ENCODE measurements at places on chromosomes 12 and 14.

DNA sequence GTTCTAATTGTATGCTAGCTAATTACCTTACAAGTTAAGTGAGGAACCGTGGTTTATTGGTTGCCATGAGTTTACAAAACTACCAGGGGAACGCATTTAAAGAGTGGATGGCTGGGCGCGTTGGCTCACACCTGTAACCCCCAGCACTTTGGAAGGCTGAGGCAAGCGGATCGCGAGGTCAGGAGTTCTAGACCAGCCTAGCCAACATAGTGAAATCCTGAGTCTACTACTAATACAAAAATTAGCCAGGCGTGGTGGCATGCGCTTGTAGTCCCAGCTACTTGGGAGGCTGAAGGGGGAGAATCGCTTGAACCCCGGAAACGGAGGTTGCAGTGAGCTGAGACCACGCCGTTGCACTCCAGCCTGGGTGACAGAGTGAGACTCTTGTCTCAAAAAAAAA lies 2.2 kb downstream of the EIF5 start:
- no peak for DNase-seq

- DNase-seq: no peak
Observed at GRCh38 chr14:71628433-71628832, 303.8 kb upstream of the RGS6 start.

DNA sequence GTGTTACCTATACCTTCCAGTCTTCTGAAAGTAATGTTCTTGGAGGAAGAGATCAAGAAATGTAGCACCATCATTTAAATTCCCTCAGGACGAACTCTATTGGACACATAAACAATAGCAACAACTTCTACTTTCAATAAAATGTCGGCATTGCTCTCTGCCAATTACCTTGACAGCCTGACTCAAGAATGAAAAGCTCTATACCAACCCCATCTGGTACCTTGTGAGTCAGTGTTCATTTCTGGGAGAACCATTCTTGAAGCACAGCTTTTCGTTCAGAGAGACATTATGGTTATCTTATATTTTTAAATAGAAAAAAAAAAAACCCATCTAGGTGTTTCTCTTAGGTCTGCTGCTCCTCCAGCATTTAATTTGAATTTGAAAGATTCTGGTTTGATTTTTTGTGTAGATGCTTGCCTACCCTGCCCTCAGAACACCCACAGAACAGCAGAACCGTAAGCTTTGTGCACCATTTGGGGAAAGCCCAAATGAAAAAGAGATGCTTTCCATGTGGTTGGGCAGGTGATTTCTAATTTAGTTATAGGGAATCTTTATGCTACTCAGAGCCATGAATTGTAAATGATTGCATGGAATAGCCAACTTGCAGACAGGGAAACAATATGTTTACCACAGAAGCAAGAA lies 156.0 kb downstream of the SAMD4A start:
- DNase-seq: no peak

GRCh38 chr12:85711735-85712390 lies 124.3 kb downstream of the RASSF9 start:
- no peak for DNase-seq

- no peak for DNase-seq
Observed at GRCh38 chr12:132053338-132054330, 90.5 kb downstream of the DDX51 start.

DNA sequence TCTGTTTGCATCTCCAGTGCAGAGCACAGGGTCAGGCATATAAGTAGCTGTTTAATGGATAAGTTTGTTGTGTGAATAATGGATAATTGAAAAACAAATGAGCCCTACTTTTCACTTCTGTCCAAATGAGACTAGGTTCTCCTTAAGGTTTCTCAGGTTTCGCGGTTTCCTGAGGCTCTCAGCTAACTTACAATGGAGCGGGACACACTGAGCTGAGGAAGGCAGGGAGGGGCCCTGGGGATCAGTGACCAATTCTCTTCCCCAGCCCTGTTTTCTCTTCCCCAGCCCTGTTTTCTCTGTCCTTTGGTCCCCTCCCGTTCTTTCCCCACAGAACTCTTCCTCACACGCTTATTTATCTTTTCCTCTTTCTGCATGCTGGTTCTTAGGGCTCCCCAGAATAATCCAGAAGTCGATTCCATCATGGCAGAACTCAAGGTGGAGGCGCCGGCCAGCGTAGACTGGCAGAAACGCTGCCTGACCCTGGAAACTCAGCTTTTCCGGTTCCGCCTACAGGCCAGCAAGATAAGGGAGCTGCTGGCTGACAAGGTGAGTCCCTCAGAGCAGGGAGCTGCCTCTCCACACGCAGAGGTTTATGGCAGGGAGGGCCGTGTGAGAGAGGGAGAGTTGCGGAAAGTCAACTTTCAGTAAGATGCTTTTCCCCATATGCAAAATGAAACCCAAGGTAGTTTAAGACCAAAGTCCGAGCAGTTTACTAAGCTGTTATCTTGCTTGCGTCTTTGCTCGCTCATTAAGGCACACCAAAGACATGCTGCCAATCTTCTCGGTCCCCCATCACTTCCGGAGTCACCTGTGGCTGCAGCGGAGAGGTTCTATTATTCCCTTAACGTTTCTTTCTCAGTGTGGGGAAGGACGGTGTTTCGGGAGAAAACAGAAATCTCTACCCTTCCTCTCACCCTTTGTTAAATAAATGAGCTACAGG lies 8.6 kb downstream of the PLEKHH1 start:
- no peak for DNase-seq

GRCh38 chr14:65939184-65939583 lies 526.7 kb downstream of the FUT8 start:
- no peak for DNase-seq

DNA sequence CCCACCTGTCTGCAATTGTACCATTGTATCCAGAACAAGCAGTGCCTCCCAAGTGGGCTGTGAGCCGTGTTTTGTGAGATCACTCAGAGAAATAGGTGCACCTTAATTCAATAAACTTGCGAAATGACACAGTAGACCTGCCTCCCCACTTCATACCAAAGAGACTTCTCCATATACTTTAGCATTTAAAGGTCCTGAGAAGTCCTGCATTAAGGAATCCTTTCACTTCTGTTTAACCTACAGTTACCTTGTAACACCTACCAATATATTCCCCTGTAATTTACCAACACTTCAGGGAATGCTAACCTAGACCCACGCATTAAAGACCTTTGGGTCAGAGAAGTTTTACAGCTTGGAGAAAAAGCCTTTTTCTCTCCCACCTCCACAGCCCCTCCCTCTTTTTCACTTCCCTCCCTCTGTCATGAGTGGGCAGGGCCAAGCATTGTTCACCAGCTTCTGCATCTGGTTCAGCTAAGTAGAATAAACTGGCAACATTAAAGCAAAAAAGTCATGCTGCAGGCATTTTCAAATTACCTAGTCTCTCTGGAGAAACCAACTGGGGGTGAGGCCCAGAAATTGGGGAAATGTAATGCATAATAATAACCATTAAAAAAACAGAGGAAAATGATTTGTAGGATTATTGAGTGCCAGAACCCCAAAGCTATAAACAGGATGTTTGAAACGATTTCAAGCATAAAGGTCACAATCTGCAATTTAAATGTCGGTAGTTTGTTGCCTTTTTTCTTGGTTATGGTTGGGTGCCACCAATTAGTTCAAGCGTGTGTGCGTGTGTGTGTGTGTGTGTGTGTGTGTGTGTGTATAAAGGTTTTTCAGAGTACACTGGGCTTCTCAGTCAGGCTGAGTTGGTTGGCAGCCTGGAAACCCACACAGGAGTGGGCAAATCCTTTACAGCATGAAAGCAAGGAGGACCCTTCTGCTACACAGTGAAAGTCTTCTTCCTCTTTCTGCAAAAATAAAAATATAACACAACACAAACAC lies 13.7 kb upstream of the WSCD2 start:
- DNase-seq: no peak

DNA sequence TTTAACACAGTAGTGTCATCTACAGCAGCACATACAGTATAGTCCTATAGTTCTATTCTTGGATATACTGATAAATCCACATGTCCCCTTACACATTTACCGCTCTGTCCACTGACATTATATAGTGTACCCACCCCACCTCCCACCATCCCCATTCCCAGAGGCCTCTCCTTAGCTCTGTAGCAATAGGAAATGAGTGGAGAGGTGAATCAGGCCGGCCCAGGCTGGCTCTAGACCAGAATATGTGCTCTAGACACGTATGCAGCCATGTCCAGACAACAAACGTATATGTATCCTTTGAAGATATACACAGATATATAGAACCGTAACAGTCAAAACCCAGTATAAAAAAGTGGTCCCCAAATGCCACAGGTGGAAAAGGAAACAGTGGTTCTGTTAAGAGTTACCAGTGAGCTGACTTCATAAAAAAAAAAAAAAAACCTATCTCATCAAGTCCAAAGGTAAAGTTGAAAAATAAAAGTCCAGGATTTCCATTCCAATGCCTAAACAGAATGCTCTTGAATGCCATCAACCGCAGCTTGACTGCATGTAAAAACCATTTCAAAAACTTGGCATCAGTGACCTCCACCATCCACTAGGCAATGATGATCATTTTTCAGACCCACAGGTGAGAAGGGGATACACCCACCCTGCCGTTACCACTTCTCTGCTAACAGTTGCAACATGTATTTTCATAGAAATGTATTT lies 16.7 kb downstream of the EGLN3 start:
- no peak for DNase-seq

DNA sequence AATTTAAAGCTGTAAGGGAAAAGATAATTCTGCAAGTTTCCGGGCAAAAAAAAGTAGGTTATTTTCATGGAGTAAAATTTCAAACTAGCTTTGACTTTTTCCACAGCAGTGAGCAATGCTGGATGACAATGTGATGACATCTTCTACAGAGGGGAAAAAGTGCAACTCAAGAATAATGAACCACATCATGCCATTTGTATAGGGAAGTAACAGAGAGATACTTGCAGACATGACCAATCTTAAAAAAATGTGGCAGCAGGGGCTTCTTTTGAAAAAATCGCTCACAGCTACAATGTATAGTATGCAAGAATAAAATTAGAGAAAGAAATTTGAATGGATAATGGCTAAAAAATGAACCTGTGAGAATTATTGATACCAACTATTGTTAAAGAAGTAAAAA lies 115.5 kb downstream of the DHRS2 start:
- DNase-seq: no peak

DNA sequence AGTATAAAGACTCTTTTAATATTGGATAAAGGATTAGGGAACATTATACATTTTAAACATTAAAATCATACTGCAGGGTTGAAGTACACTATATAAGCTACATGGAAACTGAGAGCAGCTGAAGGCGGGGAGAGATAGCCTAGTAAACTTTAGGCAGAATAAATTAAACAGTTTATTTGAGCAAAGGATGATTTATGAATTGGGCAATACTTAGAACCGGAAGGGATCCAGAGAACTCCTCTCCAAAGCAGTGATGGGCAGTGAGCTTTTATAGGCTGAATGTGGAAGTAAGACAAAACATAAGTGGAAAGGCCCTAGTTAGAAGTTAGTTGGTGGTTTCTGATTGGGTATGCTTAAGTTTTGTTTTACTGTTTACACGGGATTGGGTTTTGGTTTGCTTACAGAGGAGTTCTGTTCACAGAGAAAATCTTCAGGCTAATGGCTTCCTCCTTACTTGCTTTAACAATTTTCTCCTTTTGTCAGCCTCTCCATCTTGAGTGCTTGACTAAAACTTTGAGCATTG lies 18.9 kb downstream of the LEMD3 start:
- DNase-seq: no peak

DNA sequence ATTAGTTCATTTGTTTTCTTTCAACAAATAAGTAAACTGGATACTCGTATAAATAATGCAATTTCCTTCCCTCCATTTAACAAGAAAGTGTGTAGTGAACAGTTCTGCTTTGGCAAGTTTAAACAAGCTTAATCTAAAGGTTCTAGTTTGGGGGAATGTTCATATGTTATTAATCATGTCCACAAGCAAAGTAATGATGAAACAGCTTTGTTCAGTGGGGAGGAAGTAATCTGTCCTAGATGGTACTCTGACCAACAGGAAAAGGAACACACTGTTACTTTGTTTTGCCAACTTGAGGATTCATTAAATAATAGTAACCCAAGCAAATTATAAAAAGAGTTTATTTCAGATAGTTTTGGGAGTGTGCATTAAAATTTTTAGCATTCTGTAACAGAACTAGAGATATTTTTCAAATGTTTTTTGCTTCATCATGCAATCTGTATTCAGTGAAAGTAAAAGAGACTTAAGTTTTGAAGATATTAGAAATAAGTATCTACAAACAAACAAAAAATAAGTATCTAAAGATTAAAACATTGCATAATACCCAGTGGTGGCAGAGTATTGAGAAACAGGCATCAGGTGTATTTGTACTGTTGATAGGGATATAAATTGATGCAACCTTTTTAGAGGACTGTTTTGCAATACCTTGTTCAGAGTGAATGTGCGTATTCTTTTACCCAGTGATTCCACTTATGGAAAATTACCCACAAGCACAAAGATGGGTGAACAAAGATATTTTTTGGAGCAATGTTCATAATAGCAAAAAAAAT lies 61.1 kb downstream of the RAB35 start:
- DNase-seq: no peak

GRCh38 chr12:98980508-98980907 lies 335.4 kb downstream of the APAF1 start:
- DNase-seq: no peak

GRCh38 chr12:9706086-9706685 lies 26.7 kb downstream of the CLECL1 start:
- DNase-seq: no peak
